ENCODE measurements at places on chromosomes 6 and 20.

DNA sequence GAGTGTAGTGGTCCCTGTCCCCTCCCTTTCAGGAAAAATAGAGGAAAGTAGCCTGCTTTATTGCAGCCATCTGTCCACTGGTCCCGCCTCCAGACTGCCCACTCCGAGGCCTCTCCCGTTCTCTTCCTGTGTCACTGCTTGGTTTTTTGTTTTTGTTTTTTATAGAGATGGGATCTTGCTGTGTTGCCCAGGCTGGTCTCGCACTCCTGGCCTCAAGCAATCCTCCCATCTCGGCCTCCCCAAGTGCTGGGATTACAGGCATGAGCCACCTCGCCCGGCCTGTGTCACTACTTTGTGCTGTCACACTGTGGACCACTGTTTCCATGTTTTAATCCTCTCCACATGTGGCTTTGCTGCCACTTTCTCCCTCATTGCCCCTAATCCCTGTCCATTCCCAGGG lies 71.2 kb downstream of the ZBTB2 start:
- no peak for DNase-seq

DNA sequence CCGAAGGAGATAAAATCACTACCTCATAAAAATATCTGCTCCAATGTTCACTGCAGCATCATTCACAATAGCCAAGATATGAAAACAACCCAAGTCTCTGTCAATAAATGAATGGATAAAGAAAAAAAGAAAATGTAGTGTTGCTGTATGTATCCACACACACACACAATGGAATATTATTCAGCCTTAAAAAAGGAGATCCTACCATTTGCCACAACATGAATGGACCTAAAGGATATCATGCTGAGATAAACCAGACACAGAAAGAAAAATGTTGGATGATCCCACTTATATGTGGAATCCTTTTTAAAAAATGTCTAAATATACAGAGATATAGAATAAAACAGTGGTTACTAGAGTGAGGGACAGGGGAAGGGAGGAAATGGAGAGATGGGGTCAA lies 192.2 kb upstream of the TAB2 start:
- DNase-seq = no peak

- DNase-seq = peak; percentile 67
These were observed 954 bp downstream of the HSD17B8 start for GRCh38 chr6:33205191-33206026.

GRCh38 chr20:36408219-36408618 lies 102.1 kb downstream of the DLGAP4 start:
- DNase-seq = peak; percentile 44

GRCh38 chr20:58271606-58272351 lies 37.7 kb upstream of the RAB22A start:
- no peak for DNase-seq

GRCh38 chr6:168208854-168209253 lies 110.7 kb downstream of the DACT2 start:
- no peak for DNase-seq

DNA sequence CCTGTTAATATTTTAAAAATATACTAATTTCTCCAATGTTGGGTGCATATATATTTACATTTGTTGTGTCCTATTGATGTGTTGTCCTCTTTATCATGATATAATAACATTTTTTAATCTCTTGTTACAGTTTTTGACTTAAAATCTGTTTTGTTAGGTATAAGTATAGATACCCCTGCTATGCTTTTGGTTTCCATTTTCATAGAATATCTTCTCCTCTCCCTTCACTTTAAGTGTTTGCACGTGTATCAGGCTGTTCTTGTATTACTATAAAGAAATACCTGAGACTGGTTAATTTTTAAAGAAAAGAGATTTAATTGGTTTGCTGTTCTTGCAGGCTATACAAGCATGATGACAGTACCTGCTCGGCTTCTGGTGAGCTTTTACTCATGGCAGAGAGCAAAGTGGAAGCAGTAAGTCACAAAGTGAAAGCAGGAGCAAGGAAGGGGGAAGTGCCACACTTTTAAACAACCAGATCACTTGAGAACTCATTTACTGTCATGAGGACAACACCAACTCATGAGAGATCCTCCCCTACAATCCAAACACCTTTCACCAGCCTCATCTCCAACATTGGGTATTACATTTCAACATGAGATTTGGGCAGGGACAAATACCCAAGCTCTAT lies 340.5 kb upstream of the SYNCRIP start:
- DNase-seq = no peak

- no peak for DNase-seq
These were observed 454.3 kb downstream of the BTBD3 start for GRCh38 chr20:12371990-12372389.

- DNase-seq = no peak
These were observed 2.1 kb downstream of the DEF6 start for GRCh38 chr6:35299674-35300073.

DNA sequence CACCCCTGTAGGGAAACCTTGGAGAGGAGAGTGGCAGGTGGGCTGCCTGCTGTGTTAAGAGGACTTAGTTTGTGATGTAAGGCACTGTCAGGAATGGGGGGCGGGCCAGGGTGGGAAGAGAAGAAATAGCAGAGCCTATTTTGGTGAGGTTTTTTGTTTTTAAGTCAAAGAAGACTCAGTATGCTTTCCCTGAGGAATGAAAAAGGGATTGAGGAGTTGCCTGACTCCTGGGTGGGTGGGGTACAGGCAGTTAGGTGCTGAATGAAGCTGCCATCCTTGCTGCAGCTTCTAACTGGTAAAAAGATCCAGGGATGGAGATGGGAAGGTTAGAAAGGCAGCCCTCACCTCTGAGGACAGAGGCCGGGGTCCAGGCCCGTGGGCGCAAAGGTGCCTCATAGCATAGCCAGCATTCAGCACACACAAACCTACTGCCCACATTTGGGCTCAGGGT lies 37.9 kb downstream of the PLCG1 start:
- no peak for DNase-seq

DNA sequence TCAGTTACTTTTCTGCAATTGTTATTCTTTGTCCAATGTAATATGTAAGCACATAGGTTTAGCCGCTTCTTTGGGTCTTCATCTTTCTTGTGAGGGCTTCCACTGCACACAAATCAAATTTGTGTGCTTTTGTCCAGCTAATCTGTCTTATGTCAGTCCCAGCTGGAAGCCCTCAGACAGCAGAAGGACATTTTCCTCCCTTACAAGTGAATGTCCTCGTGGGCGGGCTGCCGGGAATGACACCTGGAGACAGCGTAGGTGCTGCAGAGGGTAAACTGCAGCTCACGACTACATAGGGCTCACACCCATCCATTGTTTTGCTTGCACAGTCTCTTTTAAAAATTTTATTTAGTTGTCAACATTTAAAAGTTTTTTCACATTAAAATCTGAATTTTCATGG lies 24.6 kb upstream of the PPP1R14C start:
- DNase-seq = no peak

GRCh38 chr20:34402461-34402860 lies 39.4 kb downstream of the ITCH start:
- no peak for DNase-seq

DNA sequence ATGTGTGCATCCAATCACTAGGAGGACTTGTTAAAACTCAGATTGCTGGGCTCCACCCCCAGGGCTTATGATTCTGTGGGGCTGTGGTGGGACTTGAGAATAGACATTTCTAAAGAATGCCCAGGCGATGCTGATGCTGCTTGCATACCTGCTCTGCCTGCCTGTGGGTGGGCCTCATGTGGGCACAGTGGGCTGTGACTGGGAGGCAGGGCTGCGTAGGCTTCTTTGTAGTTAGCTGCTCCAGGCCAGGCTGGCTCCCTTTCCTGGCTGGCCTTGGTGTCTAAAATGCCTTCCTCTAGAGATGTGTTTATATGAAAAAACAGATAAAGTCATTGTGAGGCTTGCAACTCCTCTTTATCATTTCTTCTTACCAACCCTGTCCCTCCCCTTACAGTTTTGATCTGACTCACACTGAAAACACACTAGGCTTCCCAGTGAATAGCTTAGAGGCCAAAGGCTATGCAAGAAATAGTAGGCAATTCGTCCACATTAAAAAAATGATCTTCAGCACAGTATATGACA lies 495.5 kb upstream of the MAP3K7 start:
- no peak for DNase-seq

DNA sequence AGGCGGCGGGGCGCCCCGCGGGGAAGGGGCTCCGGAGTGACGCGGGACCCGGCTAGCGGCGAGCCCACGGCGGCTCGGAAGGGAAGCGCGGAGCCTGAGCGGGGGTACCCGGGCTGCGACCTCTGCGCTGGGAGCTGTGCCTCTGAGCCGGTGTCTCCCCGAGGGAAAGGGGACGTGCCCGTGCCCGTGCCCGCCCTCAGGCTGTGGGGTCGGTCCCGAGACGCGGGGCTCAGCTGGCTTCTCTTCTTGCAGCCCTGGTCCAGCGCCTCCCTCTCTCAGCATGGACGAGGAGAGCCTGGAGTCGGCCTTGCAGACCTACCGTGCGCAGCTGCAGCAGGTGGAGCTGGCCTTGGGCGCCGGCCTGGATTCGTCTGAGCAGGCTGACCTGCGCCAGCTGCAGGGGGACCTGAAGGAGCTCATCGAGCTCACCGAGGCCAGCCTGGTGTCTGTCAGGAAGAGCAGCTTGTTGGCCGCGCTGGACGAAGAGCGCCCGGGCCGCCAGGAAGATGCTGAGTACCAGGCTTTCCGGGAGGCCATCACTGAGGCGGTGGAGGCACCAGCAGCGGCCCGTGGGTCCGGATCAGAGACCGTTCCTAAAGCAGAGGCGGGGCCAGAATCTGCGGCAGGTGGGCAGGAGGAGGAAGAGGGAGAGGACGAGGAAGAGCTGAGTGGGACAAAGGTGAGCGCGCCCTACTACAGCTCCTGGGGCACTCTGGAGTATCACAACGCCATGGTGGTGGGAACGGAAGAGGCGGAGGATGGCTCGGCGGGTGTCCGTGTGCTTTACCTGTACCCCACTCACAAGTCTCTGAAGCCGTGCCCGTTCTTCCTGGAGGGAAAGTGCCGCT lies 686 bp downstream of the ZGPAT start:
- DNase-seq = peak; percentile 56

DNA sequence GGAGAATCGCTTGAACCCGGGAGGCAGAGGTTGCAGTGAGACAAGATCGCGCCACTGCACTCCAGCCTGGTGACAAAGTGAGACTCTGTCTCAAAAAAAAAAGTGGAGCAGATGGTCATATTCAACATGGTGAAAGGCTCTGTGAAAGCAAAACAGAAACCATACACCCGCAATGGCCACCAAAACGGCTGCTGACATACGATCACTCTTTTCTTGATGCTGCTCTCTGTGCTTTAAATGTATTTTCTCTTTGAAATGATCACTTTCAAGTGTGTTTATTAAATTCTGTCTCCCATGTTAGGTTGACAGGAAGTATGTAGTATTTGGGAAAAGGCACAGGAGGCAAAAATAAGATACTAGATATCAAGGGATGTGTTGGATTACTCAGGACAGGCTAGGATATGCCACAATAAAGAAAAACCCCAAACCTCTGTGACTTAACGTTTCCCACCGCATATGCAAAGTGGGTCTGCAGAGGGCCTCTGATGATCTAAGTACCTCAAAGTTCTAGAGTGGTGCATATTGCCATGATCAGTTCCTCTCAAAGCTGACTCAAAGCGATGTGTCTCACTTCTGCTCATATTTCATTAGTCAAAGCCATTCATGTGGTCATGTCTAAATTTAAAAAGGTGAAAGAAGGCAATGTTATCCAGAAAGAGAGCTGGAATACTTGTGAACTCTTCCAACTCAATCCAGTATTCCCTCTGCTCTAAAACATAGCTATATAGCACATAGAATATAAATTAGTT lies 155.1 kb upstream of the SOX4 start:
- no peak for DNase-seq

GRCh38 chr6:149217466-149217888 lies 100.0 kb upstream of the TAB2 start:
- no peak for DNase-seq

DNA sequence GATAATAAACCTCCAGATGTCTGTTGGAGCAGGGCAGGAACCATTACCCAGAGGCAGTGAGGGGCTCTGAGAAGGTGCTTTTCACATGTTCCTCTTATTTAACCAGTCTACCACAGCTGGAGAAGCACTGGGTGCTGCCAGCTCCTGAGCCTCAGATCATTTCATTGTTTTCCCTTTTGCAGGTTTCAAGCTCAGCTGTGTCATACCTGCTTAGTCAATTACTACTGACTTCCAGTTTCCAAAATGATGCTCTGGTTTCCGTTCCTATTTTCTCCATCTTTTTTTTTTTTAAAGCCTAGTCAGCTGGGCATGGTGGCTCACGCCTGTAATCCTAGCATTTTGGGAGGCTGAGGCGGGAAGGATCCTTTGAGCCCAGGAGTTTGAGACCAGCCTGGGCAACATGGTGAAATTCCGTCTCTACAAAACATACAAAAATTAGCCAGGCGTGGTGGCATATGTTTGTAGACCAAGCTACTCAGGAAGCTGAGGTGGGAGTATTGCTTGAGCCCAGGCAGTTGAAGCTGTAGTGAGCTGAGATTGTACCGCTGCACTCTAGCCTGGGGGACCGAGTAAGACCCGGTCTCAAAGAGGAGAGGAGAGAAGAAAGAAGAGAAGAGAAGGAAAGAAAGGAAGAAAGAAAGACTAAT lies 6.7 kb downstream of the FLOT1 start:
- DNase-seq = no peak

- DNase-seq = no peak
These were observed 25.0 kb downstream of the ANGPT4 start for GRCh38 chr20:891058-891705.

GRCh38 chr20:51034988-51035656 lies 12.2 kb upstream of the KCNG1 start:
- no peak for DNase-seq

DNA sequence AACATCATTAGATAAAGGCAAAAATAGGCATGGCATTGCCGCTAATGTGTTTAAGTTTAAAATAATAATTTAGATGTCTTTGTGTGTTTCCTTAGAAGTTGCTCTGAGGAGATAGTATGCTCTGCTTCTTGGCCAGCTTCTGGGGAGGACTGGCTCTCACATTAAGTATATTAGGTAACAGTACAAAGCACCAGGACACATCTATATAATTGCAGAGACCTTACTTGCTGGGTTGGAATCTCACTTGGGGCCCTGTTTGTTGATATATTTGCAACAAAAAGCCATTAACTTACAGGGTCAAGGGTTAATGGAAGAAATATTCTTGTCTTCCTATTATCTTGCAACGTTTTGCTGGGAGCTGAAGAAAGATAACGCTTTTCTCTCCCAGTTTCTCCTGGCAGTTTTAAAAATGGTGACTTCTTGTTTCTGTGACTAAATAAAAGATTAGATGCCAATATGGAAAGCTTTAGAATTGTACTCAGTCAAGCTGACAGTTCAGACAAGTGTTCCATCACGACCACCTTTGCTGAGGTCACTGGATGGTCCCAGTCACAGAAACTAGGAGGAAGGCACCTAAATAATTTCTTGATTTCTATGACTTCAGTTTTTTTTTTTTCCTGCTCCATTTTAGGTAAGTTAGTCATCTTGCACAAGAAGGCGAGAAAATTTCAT lies 462.3 kb upstream of the FLRT3 start:
- DNase-seq = no peak

DNA sequence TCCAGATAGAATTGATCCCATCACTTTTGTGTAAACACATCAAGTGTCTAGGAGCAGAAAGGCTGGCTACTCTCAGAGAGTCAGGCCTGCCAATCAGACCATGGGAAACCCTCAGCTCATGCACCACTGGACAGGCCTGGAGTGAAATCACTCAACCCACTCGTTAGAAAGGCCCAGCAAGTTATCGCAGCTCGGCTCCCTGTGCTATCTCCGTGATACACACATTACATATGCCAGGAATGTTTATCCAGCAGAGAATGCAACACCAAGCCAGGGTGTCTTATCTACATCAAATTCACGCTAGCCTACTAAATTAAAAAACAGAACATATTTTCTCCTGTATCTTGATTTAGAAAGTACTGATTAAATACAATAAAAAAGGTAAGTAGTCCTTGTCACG lies 232.4 kb upstream of the FOXQ1 start:
- no peak for DNase-seq
